Eye (tissue), 1 donor: ENCODE measurements at places on chromosomes 16 and 17.
A peak's percentile ranks its signal among the peaks of the same experiment; 100 is the strongest.

DNA sequence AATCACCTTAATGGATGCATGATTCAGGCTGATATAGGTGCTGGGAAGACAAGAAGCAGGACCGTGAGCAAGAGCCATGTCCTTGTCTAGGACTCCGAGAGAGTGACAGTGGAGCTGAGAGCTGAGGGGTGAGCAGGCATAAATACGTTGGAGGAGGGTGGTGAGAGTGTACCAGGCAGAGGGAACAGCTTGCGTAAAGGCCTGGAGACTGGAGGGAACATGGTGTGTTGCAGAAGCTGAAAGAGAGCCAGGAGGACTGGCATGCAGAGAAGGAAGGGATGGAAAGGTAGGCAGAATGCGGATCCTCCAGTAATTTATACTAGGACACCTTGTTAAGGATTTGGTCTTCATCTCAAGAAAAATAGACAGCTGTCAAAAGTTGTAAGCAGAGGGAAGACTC is 653.2 kb downstream of the HS3ST4 start:
- DNase-seq = no peak

DNA sequence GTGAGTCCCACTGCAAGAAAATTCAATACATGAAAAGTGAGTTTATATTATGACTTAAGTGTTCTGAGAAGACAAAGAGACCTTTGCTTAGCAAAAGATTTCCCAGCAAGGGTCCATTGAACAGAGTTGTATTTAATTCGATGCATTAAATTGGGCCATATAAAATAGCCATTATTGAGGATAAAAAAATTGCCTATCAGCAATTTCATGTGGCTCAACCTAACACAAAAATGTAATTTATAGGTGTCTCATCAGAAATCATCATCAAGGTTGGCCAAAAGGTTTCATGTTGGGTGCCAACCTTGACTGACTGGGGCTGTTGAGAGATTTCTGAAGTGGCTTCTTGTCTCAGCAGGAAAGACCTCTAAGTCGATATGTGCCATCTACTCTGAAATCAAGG is 84.8 kb upstream of the TOX3 start:
- no peak for DNase-seq

DNA sequence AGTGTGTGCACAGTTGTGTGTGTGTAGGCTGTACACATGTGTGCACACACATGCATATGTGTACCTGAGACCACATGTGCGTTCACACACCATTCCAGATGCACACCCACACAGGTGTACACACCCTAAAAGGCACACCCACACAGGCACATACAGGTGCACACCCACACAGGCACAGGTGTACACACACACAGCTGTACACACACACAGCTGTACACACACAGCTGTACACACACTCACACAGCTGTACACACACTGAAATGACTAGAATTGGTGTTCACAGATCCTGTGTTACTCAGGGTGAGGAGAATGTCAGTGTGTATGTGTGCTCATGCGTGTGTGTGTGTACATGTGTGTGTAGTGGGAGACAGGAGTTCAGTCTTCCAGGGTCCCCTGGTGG is 15.9 kb upstream of the DOC2B start:
- DNase-seq = no peak

DNA sequence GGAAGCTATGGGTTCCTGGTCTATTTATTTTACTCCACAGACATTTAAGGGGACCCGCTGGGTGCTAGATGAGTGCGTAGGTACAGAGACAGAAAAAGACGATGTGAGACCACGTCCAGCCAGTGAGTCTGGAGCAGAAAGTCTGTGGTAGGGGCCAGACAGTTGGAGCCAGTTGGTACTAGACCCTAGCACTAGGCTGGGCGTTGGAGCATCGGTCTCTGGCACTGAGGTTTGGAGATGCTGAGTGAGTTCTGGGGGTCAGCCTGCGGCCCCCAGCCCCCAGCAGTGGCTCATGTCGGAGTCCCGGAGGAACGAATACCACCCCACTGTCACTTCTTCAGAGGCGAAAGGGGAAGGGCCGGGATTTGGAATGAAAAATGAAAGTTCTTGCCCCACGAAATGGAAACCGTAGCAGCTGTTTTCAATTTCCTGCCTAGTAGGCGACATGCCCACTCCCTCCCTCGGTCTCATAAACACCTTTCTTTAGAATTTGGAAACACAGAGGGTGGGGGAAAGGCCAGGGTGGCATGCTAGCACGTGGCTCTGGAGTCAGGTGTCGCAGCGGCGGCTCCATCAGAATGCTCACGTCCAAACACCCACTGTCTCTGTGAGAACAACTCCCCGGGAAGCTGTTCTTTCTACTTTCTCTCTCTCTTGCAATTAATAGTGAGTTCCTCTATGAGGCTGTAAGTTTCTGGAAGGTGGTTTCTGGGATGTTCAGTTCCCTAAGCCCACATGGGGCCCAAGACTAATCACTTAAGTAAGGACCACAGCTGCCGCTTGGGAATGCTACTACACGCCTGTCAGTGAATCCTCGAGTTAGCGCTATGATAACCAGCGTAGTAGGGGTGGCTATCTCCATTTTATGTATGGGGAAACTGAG is 96.8 kb downstream of the IRF8 start:
- no peak for DNase-seq

DNA sequence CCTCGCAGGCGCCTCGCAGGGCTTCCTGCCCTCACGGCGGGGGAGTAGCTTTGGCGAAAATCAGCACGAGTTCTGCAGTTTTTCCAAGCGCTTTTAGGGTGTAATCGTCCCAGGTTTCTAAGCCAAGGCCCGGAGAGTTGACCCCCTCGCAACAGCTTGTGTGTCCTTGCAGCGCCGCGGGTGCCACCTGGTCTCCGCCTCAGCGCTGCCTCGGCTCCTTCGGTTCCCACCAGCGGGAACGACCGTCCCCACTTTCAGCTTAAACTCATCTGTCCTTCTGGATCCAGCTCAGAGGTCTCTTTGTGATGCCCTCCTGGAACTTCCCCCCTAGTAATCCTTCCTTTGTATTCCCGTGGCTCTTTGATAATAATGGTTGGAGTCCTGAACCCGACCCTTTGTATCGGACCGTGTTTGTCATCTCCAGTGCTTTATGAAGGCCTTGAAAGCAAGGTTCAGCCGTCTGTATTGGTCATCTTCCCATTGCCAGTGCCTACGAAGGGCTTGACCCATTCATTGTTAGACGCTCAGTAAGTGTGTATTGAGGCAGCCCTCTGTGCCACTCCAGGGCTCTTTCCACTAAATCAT is 858 bp upstream of the SMARCE1 start:
- no peak for DNase-seq

DNA sequence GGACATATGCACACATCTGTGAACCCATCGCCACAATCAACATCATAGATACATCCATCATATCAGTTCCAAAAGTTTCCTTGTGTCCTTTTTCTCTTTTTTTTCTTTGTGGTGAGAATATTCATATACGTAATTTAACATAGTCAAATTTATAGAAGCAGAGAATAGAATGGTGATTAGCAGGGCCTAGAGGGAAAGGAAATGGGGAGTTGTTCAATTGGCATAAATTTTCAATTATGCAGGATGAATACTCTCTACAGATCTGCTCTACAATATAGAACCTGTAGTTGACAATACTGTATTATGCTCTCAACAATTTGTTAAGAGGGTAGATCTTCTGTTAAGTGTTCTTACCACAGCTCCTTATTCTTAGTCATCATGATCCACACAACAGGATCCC is 413.2 kb downstream of the SHISA9 start:
- no peak for DNase-seq

DNA sequence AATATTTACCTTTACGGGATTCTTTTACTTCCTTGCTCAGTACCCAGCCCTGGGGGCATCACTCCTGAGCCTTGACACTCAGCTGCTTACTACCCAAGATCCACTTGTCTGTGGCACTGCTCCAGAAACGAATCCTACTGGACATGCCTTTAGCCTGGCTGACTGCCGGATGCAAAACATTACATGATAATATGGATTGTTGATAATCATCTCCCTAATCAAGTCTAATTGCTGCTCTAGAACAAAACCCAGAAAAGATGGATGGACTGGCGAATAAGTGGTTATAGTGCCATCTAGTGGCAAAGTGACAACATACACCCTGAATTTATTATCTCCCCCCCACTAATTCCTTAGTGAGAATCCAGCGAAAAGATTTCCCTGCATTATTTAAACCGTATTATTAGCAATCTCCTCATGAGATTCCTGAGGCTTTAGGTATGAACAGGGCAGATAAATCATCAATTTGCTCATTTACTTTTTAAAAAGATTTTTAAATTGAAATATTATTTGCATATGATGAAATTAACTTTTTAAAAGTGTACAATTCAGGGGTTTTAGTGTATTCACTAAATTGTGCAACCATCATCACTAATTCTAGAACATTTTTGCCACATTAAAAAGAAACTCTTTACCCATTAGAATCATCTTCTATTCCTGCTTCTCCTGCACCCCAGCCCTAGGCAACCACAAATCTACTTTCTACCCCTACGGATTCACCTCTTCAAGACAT is 61.6 kb downstream of the RGS9 start:
- DNase-seq = peak; percentile 87

- DNase-seq = no peak
Observed at GRCh38 chr16:78212674-78213073, 113.2 kb downstream of the WWOX start.

DNA sequence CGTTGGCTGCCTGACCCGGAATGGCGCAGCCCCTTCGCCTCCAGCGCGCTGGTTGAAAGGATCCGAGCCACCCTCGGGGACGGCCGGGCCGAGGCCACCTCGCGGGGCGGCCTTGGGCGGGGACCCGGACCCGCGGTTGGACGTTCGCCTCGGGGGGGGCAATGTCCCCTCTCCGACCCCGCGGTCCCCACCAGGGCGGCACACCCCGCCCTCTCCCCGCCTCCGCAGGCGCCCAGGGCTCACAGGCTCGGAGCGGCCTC is 1.0 kb upstream of the SOX8 start:
- DNase-seq = no peak

DNA sequence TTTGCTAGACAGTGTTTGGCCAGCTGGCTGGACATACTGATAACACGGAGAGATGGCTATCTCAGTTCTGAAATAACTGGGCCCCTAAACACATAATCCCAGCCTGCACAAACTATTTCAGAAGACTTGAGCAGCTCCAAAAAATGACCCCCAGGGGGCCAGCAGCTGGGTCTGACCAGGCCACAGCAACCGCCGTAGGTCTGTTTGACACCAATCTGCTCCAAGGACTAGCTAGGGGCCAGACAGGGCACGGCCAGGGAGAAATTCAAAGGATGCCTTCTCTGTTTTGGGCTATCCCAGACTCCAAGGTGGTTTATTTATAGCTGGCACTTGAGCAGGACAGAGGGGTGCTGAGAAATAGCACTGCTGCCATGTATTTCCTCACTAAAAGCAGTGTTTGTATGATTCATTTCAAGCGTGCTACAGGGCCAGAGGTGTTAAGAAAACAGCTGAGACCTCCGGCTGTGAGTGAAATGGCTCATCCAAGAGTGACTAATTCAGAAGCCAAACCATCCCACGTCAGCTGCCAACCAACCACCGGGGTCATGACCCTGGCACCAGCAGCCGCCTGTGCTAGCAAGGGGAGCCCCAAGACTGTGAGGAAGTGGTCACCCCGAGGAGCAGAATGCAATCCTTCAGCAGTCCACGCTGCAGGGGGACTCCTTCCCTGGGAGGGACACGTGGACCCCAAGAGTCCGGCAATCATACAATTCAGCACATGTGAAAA is 5.7 kb downstream of the GGA2 start:
- peak; percentile 87 for DNase-seq

GRCh38 chr17:56679777-56680422 is 86.4 kb downstream of the NOG start:
- DNase-seq = no peak

GRCh38 chr16:497258-497657 is 30.3 kb upstream of the CAPN15 start:
- DNase-seq = no peak

DNA sequence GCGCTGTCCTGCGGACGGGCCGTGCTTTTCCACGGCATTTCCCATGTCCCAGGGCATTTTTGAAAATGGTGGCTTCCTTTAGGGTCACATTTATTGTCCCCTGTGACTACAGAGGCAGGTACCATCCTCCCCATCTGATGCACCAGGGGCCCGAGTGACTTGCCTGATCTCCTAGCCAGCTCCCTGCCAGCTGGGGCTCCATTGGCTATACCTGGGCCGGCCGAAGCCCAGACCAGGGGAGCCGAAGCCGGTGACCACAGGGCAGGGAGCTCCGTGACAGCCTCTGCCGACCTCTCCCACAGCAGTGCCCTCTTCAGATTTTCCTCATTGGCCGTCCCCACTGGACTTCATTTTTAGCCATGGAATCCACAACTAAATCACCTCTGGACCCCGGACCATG is 170.6 kb downstream of the RBFOX3 start:
- no peak for DNase-seq

DNA sequence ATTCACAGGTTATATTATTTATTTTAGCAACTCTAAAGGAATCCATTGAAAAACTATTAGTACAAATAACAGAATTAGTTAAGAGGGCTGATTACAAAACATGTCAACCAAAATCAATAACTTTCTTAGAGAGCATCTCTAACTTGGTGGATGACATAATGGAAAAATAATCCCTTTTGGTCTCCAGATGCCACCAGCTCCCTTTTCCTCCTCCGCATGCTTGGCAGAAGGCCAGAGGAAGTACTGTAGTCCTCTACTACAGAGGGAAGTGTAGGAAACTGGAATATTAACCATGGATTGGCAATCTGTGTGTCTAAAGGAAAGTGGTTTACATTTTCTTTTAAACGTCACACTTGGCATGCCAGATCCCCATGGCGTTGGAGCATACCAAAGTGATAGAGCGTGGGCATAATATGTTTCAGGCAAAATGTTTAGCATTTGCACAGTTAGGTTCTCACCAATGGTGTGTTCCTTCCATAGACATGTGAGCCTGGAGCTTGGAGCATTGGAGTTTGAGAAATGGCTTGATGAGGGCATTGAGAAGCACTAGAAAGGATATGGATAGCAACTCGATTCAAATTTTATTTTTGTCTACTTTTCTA is 106.3 kb downstream of the PRKCB start:
- DNase-seq = no peak

GRCh38 chr17:30296499-30297080 is 4.8 kb upstream of the BLMH start:
- no peak for DNase-seq

DNA sequence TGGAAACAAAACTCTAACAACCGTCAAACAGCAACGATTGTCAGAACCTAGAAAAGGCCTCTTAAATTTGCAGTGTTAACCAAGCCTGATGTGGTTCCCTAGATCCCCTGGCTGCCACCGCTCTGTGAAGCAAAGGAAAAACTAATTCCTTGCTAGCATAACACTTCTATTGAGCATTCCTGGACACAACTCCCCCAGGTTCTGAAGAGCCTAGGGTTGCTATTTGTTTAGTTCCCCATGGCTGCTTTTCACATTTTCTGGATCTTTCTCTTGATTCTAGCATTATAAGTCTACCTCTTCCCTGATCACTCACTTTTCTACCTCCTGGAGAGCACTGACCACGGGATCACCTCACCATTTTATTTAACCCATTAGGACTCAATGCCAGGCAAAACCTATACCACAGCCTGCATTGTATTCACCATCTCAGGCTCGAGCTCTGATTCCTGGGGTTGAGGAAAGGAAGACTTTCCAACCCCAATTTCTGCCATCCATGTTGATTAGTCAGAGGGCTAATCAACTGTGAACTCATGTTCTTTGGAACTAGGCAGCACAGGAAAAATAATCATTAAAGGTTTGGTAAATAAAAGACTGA is 692 bp upstream of the KCNJ16 start:
- DNase-seq = no peak
